NCI-H1436 treated with DMSO at 0.1 percent for 48 hours (cell line): ENCODE measurements at places on chromosomes 16 and 17.
A peak's percentile ranks its signal among the peaks of the same experiment; 100 is the strongest.

- DNase-seq: no peak
These were observed 10.7 kb upstream of the ZNF19 start for GRCh38 chr16:71499775-71500364.

DNA sequence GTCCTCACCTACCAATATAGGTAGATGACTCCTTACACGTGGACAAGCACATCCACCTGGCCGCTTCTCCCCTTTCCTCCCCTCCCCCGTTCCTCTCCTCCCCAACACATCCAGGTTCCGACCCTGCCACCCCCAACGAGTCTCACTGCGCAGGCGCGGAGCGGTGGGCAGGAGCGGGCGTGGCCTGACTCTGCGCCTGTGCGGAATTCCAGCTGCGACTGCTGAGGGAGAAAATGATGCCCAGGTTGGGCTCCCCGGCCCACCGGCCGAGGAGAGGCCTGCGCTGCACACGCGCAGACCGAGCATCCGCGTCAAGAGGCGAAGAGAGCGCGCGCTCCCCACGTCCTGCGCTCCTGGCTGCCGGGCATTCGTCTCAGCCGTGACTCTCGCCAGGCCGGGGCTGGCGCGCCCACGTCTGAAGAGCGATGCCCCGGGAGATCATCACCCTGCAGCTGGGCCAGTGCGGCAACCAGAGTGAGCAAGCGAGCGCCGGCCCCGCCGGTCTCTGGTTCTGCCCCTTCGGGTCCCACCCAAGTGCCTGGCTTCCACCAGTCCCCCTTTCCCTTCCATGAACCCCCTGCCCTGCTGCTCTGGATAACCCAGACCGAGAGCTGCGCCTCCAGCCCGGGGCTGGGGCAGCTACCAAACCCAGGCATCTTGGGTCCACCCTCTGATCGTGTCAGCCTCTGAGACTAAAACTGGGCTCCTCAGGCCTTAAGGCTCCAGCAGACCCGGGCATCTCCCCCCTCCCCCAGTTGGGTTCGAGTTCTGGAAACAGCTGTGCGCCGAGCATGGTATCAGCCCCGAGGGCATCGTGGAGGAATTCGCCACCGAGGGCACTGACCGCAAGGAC, at the start of gene TUBG2:
TUBG2 (plus strand) TSS at position 206 of the 853 bp plus-strand sequence; CDS start at position 426, 220 bp downstream.
- DNase-seq: peak; percentile 84

- DNase-seq: no peak
These were observed 476 bp upstream of the LPCAT2 start for GRCh38 chr16:55508271-55508921.

- no peak for DNase-seq
These were observed 12.1 kb downstream of the CD300A start for GRCh38 chr17:74478420-74479100.

- DNase-seq: no peak
These were observed 17.4 kb downstream of the BAIAP2 start for GRCh38 chr17:81052199-81052997.

DNA sequence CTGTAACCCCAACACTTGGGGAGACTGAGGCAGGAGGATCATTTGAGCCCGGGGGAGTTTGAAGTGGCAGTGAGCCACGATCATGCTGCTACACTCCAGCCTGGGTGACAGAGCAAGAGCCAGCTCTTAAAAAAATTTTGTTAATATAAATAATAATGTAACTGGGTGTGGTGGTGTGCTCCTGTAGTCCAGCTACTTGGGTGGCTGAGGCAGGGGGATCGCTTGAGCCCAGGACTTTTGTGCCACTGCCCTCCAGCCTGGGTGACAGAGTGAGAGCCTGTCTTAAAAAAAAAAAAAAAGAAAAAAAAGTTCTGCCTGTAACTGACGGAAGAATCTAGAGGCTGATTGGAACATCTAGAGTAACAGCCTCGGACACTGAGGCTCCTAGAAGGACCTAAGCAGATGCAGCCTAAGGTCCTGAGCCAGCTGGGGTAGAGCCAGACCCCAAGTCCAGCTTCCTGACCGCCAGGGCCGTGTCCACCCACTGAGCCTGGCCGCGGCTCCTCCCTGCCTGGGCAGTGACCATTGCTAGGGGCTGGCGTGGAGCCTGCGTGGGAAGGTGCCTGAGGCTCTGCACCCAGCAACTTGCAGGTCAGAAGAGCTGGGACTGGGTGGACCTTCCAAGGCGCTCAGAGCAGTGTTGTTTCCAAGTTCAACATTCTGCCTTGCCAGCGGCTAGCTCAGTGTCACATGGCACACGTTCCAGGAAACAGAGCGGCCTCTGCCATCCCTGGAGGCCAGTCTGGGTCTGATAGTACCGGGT, 209.4 kb upstream of the CIBAR2 start:
- no peak for DNase-seq

DNA sequence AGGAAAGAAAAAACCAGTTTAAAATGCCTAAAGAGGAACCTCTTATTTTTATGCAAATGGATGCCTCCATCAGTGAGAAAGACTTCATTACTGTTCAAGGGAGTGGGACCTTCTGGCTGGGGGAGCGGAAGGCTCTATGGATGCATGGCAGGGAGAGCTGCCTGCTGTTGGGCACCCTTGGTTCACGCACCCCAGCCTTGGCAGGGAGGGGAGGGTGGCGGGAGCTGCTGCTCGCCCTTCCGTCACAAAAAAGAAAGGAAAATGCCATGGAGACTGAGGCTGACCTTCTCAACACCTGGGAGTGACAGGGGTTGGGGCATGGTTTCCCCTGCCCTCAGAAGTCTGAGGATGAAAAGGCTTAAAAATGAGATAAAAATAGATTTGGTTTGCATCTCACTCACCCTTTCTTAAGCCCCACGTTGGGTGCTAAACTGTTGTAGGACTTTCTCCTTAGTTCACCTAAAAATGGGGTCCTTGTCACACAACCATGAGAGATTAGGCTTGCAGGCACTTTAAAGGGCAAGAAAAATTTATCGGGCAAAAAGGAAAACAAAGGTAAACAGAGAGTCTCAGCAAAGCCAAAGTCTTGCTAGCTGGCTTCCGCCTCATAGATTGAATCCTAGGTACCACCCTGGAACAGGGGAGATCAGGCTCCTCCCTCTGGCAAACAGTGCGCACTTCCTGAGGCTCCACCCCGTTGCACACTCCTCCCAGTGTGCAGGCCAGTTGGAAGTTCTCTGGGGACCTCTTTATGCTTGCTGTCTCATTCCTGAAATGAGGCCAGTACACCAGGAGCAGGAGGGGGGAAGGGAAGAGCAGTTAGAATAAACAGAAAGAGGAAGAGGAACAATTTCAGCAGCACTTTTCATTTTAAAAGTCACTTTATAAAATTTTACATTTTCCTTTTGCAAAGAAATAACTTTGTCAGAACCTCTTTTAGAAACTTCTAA, 31.6 kb downstream of the PHKB start:
- no peak for DNase-seq

DNA sequence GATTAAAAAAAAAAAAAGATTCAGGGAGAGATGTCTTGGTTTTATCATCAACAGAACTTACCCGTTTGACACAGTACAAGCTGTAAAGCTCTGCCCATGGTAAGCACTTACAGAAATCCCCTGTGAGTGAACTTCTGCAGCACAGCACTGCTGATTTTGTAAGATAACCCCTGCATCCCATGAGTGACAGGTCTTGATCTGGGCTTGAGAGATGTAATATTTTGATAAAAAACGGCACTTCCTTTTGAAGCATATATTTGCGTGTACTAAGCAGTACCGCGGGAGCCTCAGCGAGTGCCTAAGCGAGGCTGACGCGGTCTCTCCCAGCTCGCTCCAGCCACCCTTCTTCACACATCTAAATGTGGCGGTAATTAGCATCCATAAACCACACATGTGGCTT, 50.5 kb downstream of the IKZF3 start:
- DNase-seq: no peak

GRCh38 chr16:11257131-11257938, 1.3 kb upstream of the SOCS1 start:
- DNase-seq: no peak

- DNase-seq: no peak
These were observed 33.8 kb upstream of the CRISPLD2 start for GRCh38 chr16:84785843-84786581.

- no peak for DNase-seq
These were observed 137.2 kb downstream of the UTP18 start for GRCh38 chr17:51397361-51398127.

DNA sequence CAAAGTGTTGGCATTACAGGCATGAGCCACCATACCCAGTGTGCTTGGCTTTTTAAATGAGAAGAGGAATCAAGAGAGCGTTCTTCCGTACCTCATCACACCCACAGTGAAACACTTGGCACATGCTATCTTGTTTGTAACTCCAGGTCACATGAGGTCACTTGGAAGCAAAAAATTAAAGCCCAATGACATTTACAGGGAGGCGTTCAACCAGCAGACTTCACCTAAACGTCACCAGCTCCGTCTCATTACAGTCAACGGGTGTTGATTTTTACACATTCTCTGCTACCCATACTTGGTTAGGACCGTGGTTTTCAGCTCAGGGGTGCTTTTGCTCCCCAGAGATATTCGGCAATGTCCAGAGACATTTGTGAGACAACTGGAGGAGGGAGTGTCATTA, 127.0 kb downstream of the XYLT1 start:
- DNase-seq: no peak

GRCh38 chr16:74718140-74718539, 17.5 kb upstream of the MLKL start:
- DNase-seq: no peak

GRCh38 chr17:19706791-19707727, 9.3 kb downstream of the SLC47A2 start:
- DNase-seq: peak; percentile 98

DNA sequence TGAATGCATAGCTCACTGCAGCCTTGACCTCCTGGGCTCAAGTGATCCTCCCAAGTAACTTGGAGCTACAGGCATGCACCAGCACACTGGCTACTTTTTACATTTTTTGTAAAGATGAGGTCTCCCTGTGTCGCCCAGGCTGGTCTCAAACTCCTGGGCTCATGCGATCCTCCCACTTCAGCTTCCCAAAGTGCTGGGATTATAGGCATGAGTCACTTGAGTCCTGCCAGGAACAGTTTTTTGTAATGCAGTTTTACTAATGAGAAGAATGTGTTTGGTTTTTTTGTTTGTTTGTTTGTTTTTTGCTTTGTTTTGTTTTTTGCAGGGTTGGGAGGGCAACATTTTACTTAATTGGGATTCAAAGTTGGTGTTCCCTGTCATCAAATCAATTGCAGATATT, 22.2 kb downstream of the SOST start:
- no peak for DNase-seq

DNA sequence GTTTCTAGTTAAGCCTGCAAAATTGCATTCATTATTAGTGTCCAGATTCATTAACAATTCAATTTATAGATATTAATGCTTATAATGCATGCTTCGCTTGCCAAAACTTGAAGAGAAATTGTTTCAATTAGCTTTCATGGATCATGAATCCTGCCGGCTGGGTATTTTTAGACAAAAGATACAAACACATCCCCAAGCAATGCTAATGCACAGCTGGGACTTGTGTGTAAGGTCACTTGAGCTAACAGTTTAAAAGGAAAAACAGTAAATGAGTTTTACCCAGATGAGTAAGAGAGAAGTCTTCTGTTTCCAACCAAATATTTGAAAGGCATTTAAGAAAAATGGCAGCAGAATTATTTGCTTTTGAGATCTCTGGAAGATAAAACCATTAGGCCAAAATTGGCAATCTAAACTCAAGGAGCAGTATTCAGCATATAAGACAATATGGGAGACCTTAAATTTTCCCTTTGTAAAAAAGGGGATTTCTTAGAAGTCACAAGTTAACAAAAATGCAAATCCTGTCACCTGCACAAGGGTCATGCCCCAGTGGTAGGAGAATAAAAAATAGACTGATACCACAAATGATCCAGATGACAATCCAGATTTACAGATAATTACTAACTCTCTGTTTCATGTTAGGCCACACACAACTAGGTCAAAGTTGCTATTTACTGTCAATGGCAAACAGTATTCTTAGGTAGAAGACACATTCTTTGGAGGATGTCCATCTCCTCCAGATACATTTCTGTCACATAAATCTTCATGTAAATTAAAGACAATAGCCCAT, 418.4 kb upstream of the PMFBP1 start:
- DNase-seq: no peak

DNA sequence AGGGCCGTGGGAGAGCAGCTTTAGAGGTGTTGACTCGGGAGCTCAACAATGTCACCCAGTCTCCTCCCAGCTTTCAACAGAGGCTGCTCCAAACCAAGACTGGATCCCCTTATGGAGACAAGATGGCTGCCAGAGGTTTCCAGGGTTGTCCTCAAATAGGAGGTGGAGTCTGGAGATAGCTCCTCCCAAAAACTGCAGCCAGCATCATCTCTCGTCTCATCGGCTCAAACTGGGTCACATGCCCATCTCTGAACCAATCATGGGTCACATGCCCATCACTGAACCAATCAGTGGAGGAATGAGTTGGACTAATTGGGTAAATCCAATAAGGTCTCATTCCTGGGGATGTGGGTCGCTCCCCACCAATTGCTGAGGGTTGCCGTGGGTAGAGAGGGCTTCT, 41.1 kb upstream of the C16orf82 start:
- DNase-seq: no peak

- DNase-seq: peak; percentile 78
These were observed 59.1 kb downstream of the OR1D5 start for GRCh38 chr17:3004150-3004801.

DNA sequence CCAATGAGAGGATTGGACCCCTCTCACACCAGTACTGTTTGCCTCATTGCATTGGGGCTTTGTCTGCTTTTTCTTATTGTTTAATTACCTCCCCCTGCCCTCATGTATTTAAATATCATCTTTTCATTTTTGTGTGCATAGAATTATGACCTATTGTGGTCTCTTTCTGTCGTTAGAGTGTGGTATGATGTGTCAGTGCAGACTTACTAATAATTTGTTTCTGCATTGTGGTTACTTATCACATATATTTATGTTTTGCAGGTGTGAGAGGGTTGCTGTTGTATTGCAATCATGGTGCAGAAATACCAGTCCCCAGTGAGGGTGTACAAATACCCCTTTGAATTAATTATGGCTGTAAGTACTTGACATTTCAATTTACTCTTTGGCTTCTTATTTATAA, 2.5 kb downstream of the SEC14L1 start:
- no peak for DNase-seq

- no peak for DNase-seq
These were observed 47.4 kb upstream of the SMURF2 start for GRCh38 chr17:64709481-64709880.

GRCh38 chr16:1667271-1667670, 10.8 kb upstream of the JPT2 start:
- no peak for DNase-seq

- no peak for DNase-seq
These were observed 1.7 kb downstream of the USP43 start for GRCh38 chr17:9647014-9647413.

DNA sequence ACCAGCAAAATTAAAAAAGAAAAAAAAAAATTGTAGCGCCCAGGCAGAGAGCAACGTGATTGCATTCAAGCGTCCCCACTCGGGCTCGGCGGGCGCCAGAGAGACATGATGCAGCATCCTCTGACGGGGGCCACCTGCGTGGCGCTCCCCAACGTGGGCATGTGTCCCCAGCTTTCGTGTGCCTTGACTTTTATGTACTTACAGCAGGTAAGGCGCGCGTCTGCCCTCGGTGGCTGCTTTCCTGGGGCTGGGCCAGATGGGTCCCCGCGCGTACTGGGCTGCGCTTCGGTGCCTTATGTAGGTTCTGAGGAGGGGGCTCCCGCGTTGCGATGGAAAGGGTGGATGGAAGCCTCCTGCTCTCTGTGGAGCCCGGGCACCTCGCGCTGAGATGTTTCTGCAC, 28.4 kb upstream of the RBFOX1 start:
- DNase-seq: no peak
